Foreskin melanocyte (primary cell): ENCODE measurements at places on chromosomes 3 and 15.

- DNase-seq: peak; percentile 29
These were observed 225.5 kb downstream of the RORA start for GRCh38 chr15:61003437-61004218.

GRCh38 chr3:135009014-135009413 lies 214.0 kb downstream of the EPHB1 start:
- no peak for DNase-seq

DNA sequence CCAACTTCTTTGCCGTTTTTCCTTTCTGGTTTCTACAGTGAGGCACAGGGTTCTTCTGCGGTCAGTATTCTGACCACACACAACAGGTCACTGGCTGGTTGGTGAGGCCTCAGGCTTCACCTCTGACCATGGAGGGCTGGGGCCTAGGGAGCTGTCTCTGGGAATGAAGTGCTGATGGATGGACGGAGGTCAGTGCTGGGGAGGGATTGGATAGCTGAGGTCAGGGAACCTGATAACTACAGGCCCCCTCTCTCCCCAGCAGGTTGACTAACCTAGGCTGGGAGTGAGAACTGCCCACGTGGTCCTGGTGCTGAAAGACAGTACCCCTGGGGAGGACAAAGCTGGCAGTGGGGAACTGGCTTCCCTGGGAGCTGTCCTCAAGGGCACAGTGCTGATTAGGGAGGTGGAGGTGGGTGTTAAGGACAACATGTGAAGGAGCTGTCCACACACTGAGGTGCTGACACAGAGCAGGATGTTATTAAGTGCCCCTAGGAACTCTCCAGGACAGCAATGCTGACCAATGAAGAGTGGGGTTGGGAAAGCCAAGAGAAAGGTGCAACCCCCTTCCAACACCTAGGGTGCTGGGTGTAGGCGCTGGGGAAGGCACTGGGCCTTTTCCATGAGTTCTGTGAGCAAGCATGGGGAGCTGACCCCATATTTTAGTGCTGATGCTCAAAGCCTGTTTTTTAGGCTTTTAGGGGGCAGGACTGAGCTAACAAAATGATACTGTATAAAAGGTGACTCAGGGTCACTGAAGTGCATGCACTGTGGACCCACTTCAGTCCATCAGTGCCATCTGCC lies 45.2 kb downstream of the ATP2B2 start:
- no peak for DNase-seq

DNA sequence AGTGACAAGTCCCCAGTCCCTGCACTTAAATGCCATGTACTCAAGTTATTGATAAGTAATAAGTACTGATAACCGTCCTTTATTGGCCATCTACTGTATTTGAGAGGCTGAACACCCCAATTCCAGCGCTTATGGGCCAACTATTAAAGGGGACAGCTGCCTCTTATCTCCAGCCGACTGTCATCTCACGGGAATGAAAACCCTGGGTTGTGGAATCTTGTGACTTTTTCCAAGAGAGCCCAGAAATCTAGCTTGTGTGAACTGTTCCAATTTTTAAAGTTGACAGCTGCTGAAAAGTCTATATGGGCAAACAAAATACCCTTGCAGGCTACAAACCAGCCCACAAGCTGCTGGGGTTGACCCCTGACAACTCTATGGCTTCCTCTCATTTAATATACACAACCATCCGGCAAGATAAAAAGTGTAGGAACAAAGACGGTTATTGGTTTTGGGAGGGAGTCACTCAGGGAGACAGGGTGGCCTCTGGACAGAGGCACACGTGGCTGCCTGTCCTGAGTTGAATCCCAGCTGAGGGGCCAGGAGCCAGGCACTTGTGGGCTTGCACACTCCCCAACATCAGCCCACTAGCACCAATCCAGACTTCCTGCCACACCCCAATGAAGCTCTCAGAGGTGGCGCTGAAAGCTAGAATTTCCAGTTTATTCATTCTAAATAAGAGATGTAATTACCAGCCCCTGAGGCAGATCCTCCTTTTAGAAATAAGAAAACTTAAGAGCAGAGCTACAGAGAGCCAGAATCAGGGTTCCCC lies 16.2 kb downstream of the SPSB4 start:
- DNase-seq: no peak

DNA sequence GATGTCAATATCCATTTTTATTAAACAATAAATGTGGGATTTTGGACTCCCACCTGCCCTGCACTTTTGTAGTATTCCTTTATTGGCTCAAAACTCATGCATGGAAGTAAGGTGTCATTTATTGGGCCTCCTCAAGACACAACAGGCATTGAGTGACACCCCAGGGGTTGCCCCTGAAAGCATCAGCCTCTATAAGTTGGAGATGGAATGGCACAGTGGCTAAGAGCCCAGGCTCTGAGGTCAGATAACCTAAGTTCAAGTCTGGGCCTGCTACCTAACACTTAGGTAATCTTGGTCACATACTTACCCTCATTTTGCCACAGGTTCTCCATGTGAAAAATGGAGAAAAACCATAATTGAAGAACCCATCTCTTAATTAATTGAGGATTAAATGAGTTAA lies 4.6 kb downstream of the CAPN3 start:
- DNase-seq: no peak

DNA sequence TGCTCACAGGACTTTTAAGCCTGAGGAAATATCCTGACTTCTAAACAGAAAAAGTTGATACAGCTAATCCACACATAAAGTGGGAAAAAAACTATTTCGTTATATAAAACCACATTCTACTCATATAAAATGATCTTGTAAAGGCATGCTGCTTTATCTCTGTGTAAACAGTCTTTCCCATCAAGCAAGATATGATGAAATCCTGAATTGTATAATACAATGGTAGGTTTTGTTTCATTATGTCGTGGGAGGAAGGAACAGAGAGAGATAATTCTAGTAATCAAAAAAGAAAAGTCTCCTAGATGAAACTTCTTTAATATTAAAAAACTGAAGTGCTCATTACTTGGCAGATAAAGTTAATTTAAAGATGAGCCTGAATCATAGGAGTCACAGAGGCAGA lies 92.6 kb upstream of the SNTN start:
- DNase-seq: peak; percentile 49

DNA sequence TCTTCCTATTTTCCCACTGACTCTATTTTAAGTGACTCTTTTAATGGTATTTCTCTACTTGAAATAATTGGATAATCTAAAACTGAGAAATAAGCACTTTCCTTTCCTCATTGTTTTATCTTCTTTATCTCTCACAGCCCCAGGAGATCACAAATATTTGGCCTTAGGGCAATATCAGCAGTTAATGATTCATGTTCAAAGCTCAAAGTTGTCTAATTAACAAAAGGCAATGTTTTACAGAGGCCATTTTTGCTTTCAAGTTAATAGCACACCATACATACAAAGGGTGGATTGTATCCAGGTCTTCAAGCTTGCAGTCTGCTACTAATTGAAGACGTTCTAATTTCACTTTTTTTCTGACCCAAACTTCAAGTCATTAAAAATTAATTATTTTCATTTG lies 120.1 kb downstream of the LRRN1 start:
- peak; percentile 11 for DNase-seq

GRCh38 chr3:3125977-3126376 lies 763 bp upstream of the TRNT1 start:
- DNase-seq: no peak
